Glomerular endothelial cell (primary cell): ENCODE measurements at places on chromosomes 2 and 18. TPM values are rescaled to one million over a fixed set of nuclear protein-coding genes. Genes with fewer than 3 reads are reported as not detected.

GBX2 gene
- total RNA-seq, result 2.2 and 5.3 TPM in 2 replicates

ACVR1C gene
- total RNA-seq, result 0.06 and 0.15 TPM in 2 replicates

ZSWIM2 gene
- 0.12 TPM in 1 of 2 replicates, not detected in the other for total RNA-seq

PRKAG3 gene
- not detected in 2 replicates for total RNA-seq

SLC23A3 gene
- 1.3 TPM in 1 of 2 replicates, not detected in the other for total RNA-seq

IL1A gene
- total RNA-seq, result 3.9 and 4.5 TPM in 2 replicates
